ENCODE measurements at places on chromosomes 2 and 18. TPM values are rescaled to one million over a fixed set of nuclear protein-coding genes. Genes with fewer than 3 reads are reported as not detected.

GRCh38 chr18:35042389-35043071 lies 1.3 kb downstream of the MAPRE2 start:
- peak; percentile 25 for DNase-seq

GRCh38 chr2:130355172-130355577 lies 681 bp upstream of the PTPN18 start:
- no peak for DNase-seq

IFIH1 gene
- 8.3 TPM for total RNA-seq

CD28 gene
- 5.5 TPM for total RNA-seq

FKBP1B gene
- 3.3 TPM for total RNA-seq

DSEL gene
- total RNA-seq: 21.0 TPM

Measured in skin of body (tissue), 3 donors.